ENCODE measurements at places on chromosomes 1 and 21.

DNA sequence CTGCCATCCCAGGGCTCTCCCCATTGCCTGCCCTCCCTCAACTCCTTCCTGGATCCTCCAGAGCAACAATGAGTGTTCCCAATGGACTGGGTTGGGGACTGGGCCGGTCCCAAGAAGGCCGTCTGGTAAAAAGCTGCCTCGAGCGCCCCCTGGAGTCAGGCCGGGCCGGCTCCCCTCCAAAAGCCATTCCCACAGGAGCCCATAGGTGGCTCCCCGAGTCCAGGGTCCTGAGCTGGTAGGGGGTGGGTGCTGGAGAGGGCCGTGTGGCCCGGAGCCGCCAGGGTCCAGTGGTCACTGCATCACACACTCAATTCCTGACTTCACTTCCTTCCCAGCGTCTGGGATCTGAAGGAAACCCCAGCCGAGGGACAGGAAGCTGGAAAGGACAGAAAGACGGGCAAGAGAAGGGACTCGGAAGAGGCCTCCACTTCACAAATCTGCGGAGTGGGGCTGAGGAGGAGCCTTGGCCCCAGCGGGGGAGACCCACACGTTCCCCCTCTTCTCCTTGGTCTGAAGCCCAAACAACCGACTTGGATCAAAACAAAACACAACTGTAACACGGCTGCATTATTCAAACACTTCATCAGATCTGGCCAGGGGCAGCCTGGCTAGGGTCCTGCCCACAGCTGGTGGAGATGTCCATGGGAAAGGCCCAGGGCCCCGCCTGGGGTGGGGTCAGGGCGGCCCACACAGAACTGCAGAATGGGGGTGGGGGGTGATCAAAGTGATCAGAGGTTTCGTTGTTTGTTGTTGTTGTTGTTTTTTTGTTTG lies 10.9 kb upstream of the ALDH4A1 start:
- DNase-seq: no peak

- DNase-seq: no peak
Measured at GRCh38 chr1:219085082-219085481, 88.6 kb upstream of the LYPLAL1 start.

DNA sequence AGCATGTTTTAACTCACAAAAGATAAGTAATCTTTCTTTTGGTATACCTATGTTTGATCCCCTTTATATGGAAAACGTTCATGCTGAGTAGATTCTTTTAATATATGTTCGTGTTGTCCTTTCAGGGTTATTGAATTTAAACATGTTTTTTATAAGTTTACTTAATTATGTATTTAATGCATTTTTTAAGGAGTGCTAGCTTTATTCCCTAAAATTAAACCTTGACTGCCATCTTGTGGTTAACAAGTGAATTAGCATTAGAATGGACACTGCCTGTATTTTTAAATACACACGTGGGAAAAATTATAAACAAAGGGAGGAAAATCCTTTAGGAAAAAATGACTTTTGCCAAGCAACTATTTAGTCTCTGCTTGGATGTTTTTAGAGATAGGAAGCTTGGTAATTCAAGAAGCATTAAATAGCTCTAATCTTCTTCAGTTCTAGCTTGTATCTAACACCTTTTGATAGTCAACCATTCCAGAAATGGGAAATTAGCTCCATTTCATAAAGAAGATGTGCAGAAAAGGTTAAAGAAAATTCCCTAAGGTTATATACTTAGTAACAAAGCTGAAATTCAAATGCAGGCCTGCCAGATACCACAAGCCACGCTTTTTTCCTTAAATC lies 43.0 kb downstream of the UBE2U start:
- DNase-seq: peak; percentile 52

DNA sequence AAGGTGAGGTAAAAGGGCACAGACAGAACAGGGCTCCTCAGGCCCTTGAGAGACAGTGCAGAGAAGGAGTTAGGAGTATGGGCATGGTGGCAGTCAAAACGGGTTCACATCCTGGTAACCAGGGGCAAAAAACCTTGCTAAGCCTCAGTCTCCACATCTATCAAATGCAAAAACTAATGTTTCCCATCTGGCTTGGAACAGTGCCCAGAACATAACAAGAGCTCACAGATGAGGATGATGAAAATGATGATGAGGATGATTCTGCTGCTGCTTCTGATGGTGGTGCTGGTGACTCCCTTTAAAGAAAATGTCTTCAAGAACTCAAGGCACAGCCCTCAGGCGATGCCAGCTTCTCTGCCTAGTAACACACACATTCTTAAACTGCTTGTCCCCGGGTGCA lies 24.1 kb downstream of the HHIPL2 start:
- DNase-seq: no peak

DNA sequence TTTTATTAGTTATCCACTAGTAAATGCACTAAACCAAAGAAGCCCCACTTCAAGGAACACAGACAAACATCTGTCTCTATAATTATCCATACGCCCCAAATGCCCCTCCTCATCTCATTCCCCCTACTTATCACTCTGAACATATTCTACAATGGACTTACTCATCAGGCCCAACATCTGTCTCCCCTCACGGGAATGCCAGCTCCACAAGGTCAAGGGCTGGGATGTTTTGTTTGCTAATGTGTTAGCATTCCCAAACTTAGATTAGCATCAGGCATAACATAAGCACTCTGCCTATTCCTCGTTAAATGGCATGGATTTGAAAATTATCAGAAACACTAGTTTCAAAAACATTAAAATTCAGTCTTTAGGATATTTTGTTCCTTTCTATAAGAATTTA lies 279.5 kb downstream of the DSCAM start:
- peak; percentile 16 for DNase-seq

GRCh38 chr1:44238660-44239059 lies 25.4 kb downstream of the DMAP1 start:
- DNase-seq: no peak

GRCh38 chr1:21294266-21294989 lies 4.2 kb upstream of the ECE1 start:
- DNase-seq: no peak

DNA sequence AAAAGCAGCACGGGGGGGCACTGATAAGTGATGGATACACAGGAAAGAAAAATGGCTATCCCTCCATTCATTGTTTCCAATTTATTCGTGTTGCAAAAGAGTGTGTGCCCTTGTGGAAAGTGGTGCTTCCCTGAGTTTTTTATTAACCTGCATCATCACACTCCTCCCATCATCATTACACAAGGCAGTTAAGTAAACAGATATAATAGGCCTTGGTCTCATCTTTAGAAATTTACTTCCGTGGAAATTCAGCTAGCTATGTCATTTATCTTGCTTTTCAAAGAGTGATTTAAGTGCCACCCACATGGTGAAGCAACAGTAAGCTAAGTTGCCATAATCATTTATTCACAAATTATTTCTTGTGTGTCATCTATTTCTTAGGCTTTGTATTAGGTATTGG lies 473.3 kb downstream of the NEGR1 start:
- no peak for DNase-seq

GRCh38 chr1:24316645-24317044 lies 2.5 kb upstream of the GRHL3 start:
- DNase-seq: no peak

- DNase-seq: no peak
Measured at GRCh38 chr1:2308844-2309243, 80.7 kb downstream of the SKI start.

DNA sequence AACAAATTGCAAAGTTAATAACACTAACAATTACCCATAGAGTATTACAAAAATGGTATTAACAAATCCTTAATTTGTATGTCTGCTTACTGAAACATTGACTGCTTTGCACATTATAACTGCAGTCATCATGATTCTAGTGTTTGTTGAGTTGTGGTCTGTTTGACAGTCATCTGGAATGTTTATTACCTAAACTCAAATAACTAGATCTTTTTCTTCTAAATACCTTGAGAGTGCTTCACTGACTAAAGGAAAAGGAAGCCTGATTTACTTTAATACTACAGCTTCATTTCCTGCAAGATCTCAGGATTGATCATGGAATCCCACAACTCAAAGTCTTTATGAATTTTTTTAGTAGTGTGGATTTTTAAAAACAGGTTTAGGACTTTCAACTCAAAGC lies 70.0 kb downstream of the HMCN1 start:
- DNase-seq: no peak

DNA sequence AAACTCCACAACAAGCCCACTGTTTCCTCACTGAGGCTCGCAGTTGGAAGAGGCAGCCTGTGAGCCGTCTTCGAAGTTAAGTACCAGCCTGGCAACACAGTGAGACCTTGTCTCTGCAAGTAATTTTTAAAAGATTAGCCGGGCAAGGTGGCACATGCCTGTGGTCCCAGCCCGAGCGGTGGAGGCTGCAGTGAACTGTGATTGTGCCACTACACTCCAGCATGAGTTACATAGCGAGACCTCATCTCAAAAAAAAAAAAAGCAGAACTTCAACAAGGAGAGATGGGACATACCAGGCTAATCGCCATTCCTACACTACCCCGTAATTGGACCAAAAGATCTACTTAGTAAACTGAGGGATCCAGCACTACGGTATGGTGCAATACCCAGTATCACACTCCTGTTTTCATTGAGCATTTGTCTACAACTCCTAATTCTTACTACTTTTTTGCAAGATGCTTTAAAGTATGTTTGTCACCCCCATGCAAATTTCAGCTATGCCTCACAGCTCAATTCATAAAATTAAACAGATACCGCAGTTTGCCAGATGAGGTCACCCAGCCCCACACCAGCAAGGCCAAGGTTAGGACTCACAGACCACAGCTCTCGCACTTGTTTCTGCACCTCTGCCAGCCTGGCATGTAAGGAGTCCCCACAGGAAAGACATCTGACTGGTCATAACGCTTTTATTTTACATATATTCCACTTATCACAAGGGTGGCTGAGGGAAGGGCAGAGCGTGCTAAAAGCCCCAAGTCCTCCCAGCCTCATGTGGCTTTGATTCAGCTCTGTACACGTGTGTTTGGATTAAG lies 21.0 kb downstream of the SDE2 start:
- DNase-seq: no peak

DNA sequence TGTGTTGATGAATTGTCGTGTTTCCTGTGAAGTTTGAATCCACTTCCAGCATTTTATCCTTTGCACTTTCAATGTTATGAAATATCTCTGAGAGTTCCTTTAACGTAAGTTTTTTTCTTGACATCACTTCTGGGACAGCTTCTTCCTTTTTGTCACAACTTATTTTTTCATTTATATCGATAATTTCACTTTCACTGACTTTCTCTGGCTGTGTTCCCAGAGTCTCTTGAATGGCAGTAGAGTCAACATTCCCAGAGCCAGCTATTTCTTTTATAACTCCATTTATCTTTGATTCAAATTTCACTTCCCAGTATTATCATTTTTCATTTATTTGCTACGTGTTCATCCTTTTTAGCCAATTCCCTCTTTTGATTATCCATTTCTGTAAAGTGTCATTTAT lies 256.5 kb downstream of the PAPPA2 start:
- no peak for DNase-seq

GRCh38 chr1:30192969-30193630 lies 530.3 kb downstream of the MATN1 start:
- DNase-seq: peak; percentile 12

Data from NCI-H2171 (cell line).